ENCODE measurements at places on chromosomes 16 and 17. TPM values are rescaled to one million over a fixed set of nuclear protein-coding genes. Genes with fewer than 3 reads are reported as not detected.
A peak's percentile ranks its signal among the peaks of the same experiment; 100 is the strongest.

GRCh38 chr17:40190197-40191021, 13.1 kb downstream of the RAPGEFL1 start:
- DNase-seq = no peak

GRCh38 chr17:77509089-77509488, 368.3 kb downstream of the SEC14L1 start:
- no peak for DNase-seq

HBQ1 gene
- total RNA-seq = 1.9 TPM

DNA sequence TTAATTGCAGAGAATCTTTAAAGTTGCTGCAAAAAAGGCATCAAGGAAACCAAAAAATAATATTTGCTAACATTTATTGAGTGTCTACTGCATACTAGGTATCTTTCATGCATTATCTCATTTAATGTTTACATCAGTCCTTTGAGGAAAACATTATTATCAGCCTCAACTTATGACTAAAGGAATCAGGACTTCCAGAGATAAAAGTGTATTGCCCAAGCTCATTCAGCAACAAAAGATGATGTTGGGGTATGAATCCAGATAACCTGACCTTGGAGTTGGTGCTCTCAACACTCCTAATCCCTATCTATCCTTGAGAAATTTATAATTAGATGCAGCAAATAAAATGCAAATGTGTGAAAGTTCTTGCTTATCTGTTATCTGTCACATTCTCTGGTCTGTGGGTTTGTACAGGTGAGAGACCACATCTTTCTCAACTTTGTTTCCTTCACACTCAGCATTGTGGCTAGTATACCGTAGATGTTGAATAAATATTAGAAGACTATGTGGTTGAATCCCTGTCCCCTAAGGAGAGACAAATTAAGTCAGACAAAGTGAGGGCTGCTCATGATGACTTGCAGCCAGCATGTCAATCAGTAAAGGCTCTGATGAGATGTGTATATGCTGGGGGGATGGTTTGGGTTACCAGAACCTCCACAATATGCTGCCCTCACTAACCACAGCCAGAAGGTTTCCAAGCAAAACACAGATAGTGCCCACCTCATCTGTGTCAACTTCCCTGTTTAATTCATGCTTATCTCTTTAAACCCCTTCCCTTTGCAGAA, 82.6 kb downstream of the NOG start:
- DNase-seq = no peak

DNA sequence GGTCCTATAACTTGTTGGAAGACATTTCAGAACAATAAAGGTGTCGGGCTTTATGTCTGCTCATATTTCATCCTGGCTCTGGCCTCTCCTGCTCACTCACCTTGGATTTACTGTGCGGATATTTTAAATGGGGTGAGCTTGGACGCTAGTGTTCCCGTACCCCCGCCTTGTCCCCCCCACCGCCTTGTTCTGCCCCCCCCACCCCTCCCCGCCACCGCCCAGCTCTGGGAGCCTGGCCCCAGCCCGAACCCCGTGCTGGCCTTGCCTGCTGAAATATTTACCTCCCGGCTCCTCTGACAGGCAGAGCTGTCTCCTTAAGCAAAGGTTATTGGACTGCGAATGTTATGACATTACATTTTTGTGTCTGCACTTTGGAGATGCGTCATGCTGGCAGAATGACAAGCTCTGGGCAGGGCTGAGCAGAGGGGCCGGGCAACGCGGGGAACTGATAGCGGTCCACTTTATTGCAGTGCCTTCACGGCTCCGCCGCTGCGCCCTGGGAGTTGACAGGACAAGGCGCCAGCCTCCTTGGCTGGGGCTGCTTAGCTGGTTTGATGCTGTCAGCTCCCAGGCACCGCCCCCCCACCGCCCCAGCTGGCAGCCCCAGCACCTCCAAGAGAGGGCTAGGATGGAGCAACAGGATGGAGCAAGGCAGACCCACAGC, 222.5 kb upstream of the GSE1 start:
- no peak for DNase-seq

SLFN11 gene
- total RNA-seq = 34.7 TPM

DNA sequence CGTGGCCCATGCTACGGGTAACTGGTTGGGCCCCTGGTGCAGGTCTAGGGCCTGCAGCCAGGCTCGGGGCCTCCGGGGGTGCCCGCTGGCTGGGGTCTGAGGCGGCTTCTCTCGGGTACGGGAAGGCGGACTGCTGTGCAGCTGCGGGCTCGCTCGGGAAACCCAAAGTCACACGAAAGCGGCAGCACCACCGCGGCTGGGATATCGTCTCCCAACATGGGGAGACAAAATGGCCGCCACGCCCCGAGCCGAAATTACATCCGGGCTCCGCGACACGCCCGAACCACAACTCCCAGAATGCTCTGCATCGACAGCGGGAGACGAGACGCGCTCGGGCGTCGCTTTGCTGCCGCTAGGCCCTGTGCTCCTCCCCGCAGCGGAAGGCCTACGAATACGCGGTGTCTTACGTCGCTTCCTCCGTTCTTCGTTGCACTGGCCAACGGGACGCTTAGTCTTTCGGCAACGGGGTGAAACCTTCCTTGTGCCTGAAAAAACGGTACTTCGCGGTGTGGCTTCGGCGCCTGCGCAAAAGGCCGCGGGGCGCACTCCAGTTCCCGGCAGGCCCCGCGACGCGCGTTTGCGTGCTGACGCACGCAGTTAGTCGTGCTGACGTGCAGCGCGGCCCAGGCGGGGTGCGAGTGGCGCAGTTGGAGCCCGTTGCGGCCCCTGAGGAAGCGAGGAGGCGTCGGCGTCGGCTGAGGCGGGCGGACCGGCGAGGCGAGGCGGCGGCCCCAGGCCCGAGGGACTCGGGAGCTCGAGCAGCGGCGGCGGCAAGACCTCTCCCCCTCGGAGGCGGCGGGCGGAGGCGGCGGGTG, at the start of gene SRRM2:
Gene SRRM2 (plus strand): TSS at position 604 of the 815 bp plus-strand sequence. CDS start 3,727 bp downstream, outside the sequence.
- DNase-seq = peak; percentile 94

DNA sequence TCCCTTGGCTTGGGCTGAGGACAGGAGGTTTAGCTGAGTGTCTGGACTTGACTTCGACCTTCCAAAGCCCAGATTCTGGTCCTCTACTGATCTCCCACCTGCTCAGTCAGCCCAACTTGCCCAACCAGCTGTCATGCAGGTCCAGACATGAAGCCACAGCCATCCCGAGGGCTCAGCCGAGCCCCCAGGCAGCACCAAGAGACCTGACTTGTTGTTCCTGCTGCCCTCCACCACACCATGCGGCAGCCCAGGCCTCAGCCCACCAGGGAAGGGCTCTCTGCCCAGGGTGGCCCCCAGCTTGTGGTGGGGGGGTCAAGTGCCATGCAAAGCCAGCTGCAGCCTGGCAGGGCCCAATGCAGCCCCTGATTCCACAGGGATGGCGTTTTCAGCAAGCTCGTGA, 17.2 kb upstream of the CACNG4 start:
- no peak for DNase-seq
